ENCODE measurements at places on chromosomes 11 and 22. TPM values are rescaled to one million over a fixed set of nuclear protein-coding genes. Genes with fewer than 3 reads are reported as not detected.

- DNase-seq: no peak
These were observed 16.9 kb downstream of the ARHGAP42 start for GRCh38 chr11:100703801-100704575.

- no peak for DNase-seq
These were observed 10.4 kb downstream of the JAML start for GRCh38 chr11:118214210-118214914.

DNA sequence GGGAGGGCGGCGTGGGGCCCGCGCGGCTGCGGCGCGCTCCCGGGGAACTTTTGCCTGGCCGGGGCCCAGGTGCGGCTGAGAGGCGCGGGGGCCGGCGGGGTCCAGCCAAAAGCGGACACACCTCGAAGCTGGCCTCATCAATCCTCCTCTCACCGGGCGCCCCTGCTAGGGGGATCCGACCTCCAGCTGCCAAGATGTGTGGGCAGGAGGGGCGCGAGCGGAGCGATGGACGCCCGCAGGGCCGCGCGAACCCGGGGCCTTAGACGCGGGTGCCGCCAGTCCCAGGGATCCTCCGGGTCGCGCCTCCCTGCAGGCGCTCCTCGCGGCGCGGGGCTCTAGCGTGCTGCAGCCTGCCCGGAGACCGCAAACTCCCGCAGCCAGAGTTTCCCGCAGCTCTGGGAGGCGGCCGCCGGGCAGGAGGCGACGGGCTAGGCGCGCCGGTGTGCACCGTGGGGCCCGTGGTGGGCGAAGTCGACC lies 785 bp downstream of the IGSF9B start:
- DNase-seq: no peak

GRCh38 chr22:49006207-49007012 lies 821.3 kb downstream of the BRD1 start:
- DNase-seq: no peak

Gene LMNTD2
- total RNA-seq: 0.36 TPM

Gene KRTAP5-10
- 0.36 TPM for total RNA-seq

DNA sequence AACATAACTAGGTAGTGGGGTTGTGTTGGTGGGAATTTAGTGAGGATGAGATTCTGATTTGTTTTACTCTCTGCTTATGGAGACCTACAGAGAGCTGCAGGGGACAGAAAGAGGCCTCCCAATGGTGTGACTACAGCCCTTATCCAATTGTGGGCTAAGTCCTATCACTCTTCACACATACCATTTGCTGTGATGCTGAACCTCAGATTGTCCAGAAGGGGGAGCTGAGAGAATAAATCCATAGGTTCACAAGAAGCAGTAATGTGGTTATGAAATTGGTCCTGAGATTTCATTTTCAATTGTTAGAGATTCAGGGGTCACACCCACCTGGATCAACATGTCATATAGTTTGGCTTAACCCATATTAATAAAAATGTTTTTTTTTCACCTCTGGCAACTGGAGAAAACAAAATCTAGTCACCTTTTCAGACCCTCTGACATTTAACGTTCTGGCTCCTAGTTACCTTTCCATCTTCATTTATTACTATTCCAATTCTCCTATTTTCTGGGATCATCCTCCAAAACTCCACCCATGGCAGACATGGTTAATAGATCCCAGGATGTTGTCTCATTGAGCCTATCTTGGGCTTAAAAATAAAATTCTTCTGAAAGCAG lies 53.3 kb upstream of the PTPN5 start:
- no peak for DNase-seq

DNA sequence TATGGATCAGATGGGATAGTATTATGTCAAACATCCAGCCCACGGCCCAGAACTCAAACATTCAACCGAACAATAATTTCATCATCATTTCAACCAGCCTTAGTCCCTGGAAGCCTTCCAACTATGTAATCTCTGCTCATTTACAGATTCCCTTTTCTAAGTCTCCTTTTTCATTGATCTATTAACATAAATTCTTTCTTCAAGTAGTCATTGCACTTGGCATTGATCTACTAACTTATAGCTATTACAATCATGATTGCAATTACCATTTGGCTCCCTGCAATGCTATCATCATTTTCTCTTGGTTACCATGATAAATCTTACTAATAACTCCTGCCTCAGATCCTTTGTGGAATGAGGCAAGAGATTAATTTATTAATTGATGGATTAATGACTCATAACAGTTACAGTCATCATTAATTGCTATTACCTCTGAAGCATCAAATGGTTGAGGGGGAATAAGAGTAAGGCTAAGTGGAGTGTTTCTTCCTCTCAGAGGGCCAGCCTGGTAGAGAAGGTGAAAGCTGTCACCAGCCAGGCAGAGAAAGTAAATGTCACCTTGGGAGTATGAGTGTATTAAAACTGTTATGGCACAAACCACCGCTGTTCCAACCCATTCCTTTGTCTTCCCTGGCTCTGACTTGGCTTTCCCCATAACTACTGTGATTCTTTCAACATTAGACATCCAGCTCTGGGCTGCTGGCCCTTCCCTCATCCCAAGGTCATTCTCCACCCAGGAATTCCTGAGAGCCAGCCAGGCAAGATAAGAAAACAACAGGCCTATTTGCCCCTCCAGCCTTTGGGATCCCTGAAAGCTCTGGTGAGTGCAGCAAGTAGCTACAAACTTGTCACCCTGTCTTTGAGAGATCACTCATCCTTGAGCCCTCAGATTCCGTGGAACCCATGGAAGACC lies 174.7 kb downstream of the RRAS2 start:
- DNase-seq: no peak

- no peak for DNase-seq
These were observed 1403.4 kb upstream of the TENM4 start for GRCh38 chr11:80844110-80844819.

DNA sequence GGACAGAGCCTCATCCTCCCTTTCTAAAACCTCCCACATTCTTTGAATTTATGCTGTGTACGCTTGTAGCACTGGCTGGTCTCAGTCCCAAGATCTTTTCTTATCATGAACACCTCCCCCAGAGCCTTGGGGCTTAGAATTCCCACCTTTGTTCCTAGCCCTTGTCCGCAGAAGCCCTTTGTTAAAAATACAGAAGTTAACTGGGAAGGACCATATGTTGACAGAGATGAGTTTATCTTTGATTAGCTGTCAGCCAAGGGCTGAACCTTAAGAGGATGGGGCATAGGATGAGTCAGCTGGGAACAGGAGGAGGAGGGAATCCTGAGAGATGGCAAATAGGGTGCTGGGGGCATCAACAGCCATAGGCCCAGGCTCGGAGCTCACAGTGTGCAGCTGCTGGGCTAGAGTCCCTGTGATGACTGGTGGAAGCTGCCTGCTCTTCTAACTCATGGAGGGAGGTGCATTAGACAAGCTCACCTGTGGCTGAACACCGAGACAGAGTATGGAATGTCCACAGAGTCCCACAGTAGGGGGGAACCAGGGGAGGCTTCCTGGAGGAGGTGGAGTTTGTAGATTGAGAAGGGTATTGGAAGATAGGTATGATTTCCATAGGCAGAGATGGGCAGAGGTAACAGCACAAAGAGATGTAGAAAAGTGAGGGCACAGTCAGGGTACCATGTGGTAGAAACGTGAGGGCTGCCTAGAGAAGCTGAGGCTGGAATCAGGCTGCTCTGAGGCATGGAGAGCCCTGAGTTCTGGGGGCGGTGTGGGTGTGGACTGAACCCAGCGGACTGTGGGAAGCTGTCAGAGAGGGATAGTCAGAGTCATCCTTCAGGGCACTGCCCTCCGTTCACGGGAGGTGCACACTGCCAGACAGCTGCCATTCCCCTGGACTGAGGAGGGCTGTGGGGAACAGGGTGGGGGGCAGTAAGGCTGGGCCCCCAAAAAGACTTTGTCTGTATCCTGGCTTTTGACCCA lies 9.9 kb downstream of the MICAL2 start:
- peak; percentile 83 for DNase-seq

DNA sequence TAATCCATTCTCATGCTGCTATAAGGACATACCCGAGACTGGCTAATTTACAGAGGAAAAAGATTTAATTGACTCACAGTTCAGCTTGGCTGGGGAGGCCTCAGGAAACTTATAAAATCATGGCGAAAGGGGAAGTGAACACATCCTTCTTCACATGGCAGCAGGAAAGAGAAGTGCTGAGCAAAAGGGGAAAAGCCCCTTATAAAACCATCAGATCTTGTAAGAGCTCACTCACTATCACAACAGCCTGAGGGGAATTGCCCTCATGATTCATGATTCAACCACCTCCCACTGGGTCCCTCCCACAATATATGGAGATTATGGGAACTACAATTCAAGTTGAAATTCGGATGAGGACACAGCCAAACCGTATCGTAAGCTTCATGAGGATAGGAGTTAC lies 3.8 kb upstream of the CYB5R2 start:
- peak; percentile 47 for DNase-seq

GRCh38 chr11:62988276-62988675 lies 3.5 kb upstream of the SLC22A6 start:
- peak; percentile 44 for DNase-seq

- no peak for DNase-seq
These were observed 74.2 kb downstream of the CACNG2 start for GRCh38 chr22:36629320-36629719.

Gene GVQW3
- 2.9 TPM for total RNA-seq

DNA sequence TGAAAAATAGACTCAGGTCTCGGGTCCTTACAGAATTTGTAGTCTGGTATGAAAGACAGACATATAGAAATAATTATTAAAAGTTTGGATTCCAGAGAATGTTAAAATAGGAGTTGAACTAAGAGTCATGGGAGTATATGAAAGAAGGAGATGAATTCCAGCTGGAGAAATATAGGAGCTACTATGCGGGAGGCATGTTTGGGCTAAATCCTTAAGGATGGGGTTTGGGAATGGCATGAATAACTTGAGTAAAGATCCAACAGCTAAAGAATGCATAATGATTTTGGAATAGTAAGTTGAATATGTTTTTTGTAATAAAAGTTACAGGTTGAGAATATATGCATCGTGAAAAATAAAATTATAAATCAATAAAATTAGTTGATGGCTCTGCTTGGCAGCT lies 129.4 kb upstream of the SLC5A12 start:
- no peak for DNase-seq

- no peak for DNase-seq
These were observed 3.4 kb upstream of the ZC3H12C start for GRCh38 chr11:110089617-110090282.

GRCh38 chr11:118417801-118418200 lies 16.4 kb downstream of the ATP5MG start:
- no peak for DNase-seq

Gene NPAS4
- 0.36 TPM for total RNA-seq

Gene CSNK1E
- total RNA-seq: 152 TPM

- no peak for DNase-seq
These were observed 297.7 kb upstream of the FAT3 start for GRCh38 chr11:91926965-91927364.

Gene C11orf42
- total RNA-seq: not detected

All from osteoblast (primary cell).